ENCODE measurements at places on chromosomes 7 and 10. TPM values are rescaled to one million over a fixed set of nuclear protein-coding genes. Genes with fewer than 3 reads are reported as not detected.

DNA sequence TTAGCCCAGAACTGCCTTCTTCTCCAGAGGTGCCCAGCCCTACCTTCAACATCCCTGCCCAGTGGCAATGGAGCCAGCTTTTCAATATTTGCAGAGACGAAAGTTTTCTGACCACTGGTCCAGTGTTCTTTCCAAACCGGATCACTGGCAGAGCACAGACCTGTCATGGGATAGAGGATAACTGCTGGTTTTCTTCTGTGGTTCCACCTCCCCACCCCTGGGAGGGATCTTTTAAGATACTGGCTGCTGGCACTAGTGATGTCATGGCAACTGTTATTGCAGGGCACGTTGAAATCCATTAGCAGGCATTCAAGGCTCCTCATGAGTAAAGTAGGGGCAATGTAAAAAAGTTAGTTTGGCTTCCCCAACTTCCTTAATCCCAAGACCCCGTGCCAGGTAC lies 387.1 kb downstream of the LRMDA start:
- H3K27me3 ChIP-seq = no peaks in the 10 kb centered on the region
- no peak overlapping the region for H3K4me3 ChIP-seq
- H3K27ac ChIP-seq = no peak overlapping the region
- DNase-seq = no peak

DNA sequence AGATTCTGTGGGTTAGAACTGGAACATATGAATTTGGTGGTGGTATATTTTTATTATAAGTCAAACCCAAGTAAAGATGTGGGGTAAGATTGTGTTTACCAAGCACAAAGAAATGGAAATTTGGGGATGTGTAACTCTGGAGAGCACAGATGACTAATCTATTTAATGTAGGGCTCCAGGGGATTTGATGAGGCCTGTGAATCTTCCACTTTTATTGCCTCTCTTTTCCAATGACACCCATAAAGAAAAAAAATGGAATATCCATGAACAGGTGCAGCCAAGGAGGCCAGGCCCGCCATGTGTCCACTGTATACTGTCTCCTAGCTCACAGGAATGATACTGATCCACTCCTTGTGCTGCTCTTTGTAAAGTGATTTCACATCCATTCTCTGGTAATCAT lies 2.8 kb downstream of the SRGN start:
- H3K4me1 ChIP-seq = peaks cover 58% of the 10 kb centered on the region
- peak overlapping the region; percentile 92 for H3K4me3 ChIP-seq
- H3K27me3 ChIP-seq = no peaks in the 10 kb centered on the region
- DNase-seq = no peak
- H3K27ac ChIP-seq = peak overlapping the region; percentile 93

DNA sequence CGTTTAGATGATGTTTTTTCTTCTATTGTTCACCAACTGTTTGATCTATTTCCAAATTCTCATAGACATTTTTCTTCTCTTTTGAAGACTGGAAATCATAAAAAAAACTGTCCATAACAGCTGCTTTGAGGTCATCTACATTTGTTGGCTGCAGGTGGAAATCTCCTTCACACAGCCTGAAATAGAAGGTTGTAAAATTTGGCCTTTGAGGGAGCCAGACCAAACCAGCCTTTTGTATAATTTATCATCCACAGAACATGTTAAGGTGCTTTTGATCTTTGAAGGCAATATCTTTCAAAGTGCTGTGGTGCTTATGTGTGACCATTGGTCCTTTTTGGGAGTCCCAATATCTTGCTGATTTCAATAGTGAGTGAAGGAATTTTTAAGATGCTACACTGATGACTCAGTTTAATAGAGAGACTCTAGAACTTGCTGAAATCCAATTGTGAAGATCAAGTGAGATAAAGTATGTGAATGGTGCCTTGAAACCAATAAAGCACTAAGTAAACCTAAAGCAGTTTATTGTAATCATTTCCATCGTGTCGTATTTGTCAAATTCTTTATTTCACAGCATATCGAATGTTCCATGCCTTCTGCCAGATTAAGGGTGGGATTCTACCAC lies 5.4 kb downstream of the FERD3L start:
- H3K36me3 ChIP-seq = no peaks in the 10 kb centered on the region
- H3K4me1 ChIP-seq = no peaks in the 10 kb centered on the region
- H3K27ac ChIP-seq = no peak overlapping the region
- H3K27me3 ChIP-seq = peaks cover 17% of the 10 kb centered on the region
- no peak for DNase-seq

DNA sequence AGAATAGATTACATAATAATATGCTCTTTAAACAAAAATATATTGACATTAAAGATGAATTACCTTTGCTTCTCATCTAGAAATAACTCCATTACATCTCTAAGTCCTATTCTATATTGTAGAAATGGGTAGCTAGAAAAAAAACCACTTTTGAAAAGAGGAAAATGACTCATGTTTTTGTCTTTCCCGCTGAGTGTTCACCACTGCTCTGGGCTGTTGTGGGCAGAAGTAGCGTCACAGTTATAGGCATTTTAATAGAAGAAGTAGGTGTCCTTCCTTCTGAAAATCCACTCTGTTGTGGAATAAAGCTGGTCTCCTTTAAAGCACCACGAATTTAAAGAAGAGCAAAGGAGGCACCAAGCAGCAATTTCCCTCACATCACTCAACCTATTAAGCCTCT lies 117.6 kb upstream of the NFE2L3 start:
- H3K27ac ChIP-seq = no peak overlapping the region
- no peaks in the 10 kb centered on the region for H3K36me3 ChIP-seq
- H3K27me3 ChIP-seq = peaks cover 23% of the 10 kb centered on the region
- DNase-seq = no peak

- no peak overlapping the region for H3K4me3 ChIP-seq
- no peak overlapping the region for H3K27ac ChIP-seq
- no peaks in the 10 kb centered on the region for H3K4me1 ChIP-seq
- no peak for DNase-seq
- no peaks in the 10 kb centered on the region for H3K36me3 ChIP-seq
Measured at GRCh38 chr10:51288511-51288910, 214.2 kb downstream of the PRKG1 start.

- peaks cover 21% of the 10 kb centered on the region for H3K36me3 ChIP-seq
- DNase-seq = no peak
- H3K4me1 ChIP-seq = peaks cover 66% of the 10 kb centered on the region
- no peak overlapping the region for H3K27ac ChIP-seq
- H3K27me3 ChIP-seq = no peaks in the 10 kb centered on the region
Measured at GRCh38 chr10:7300384-7300971, 110.4 kb downstream of the SFMBT2 start.

DNA sequence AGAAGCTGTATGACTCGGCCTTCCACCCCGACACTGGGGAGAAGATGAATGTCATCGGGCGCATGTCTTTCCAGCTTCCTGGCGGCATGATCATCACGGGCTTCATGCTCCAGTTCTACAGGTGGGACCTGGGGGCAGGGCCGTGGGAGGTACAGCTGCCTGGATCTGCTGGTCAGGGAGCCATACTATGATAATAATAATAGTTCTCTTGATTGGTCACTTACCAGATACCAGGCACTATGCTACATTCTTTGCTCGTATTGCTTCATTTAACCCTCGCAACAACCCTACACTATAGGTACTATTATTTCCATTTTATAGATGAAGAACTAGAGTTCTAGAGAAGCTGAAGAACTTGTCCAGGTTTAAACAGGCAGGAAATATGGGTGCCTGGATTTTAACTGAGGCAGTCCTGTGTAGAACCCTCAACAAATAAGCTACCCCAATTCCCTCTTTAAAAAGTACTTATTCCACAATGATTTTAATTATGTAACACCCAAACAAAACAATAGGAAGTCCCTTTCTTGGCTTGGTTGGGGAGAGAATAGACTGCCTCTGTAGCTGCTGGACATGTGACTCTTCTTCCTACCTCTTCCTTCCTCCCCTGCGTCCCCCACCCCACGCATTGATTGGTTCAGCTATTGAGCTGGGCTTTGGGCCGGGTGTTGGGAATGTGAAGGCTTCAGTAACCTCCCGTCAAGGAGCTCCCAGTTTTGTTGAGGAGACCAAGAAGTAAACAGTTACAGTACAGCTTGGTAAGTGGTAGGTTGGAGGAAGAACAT lies 12.8 kb downstream of the SFXN2 start:
- peak overlapping the region; percentile 44 for H3K27ac ChIP-seq
- H3K4me3 ChIP-seq = no peak overlapping the region
- DNase-seq = no peak

DNA sequence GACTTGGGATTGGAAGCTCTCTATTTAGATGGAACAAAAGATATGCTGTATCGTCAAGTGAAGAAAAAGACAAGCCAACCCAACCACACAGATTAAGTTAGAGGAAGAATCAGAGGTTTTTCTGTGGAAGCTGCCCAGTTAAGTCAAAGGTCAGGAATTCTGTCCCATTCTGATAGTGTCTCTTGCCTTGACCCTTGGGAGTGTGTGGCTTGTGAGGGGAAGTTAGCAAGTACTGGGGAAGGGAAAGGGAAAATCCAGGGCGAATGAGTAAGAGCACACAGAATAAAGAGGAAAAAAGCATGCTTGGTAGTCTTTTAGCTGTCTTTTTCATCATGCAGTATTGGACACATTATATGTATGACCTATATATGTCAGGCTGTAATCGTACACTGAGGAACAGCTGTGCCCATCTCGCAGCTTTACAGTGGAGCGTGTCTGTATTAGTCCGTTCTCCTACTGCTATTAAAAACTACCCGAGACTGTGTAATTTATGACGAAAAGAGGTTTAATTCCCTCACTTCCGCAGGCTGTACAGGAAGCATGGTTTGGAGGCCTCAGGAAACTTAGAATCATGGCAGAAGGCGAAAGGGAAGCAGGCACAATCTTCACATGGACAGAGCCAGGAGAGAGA lies 197.2 kb downstream of the GALNT17 start:
- H3K36me3 ChIP-seq = no peaks in the 10 kb centered on the region
- H3K27me3 ChIP-seq = no peaks in the 10 kb centered on the region
- H3K4me3 ChIP-seq = no peak overlapping the region
- H3K27ac ChIP-seq = no peak overlapping the region
- no peak for DNase-seq
- no peaks in the 10 kb centered on the region for H3K4me1 ChIP-seq

- H3K27ac ChIP-seq = no peak overlapping the region
- peaks cover 23% of the 10 kb centered on the region for H3K27me3 ChIP-seq
- peaks cover 6% of the 10 kb centered on the region for H3K4me1 ChIP-seq
Measured at GRCh38 chr7:1368682-1369571, 90.3 kb downstream of the MICALL2 start.

DNA sequence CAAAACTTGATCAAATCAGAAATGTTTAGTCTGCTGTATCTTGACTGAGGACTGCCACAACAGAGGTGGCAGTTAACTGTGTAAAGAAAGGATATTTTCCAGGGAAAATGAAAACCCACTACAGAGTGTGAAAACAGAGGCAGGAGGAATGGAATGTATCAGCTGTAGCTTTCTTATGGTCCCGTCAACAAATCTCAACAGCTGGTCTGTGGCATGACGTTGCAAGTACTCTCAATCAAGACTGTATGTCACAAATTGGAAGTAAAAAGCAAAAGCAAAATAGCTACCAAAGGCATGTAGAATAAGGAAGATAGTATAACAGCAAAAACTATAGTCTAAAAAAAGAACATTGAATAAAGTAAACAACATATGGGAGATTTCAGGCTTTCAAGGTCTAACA lies 123.5 kb downstream of the KMT2C start:
- peaks cover 10% of the 10 kb centered on the region for H3K36me3 ChIP-seq
- no peak for DNase-seq
- H3K4me3 ChIP-seq = no peak overlapping the region
- H3K4me1 ChIP-seq = peaks cover 12% of the 10 kb centered on the region
- H3K27me3 ChIP-seq = no peaks in the 10 kb centered on the region

- H3K4me3 ChIP-seq = no peak overlapping the region
- no peak overlapping the region for H3K27ac ChIP-seq
- H3K4me1 ChIP-seq = no peaks in the 10 kb centered on the region
- H3K36me3 ChIP-seq = no peaks in the 10 kb centered on the region
- H3K27me3 ChIP-seq = no peaks in the 10 kb centered on the region
Measured at GRCh38 chr10:107477266-107477665, 312.8 kb upstream of the SORCS1 start.

- H3K4me3 ChIP-seq = no peak overlapping the region
- peaks cover 60% of the 10 kb centered on the region for H3K27me3 ChIP-seq
- DNase-seq = no peak
- H3K27ac ChIP-seq = peak overlapping the region; percentile 48
Measured at GRCh38 chr7:1246160-1246870, 13.6 kb downstream of the UNCX start.

GRCh38 chr7:18294411-18294810 lies 201.1 kb upstream of the HDAC9 start:
- H3K27ac ChIP-seq = no peak overlapping the region
- H3K36me3 ChIP-seq = no peaks in the 10 kb centered on the region

DNA sequence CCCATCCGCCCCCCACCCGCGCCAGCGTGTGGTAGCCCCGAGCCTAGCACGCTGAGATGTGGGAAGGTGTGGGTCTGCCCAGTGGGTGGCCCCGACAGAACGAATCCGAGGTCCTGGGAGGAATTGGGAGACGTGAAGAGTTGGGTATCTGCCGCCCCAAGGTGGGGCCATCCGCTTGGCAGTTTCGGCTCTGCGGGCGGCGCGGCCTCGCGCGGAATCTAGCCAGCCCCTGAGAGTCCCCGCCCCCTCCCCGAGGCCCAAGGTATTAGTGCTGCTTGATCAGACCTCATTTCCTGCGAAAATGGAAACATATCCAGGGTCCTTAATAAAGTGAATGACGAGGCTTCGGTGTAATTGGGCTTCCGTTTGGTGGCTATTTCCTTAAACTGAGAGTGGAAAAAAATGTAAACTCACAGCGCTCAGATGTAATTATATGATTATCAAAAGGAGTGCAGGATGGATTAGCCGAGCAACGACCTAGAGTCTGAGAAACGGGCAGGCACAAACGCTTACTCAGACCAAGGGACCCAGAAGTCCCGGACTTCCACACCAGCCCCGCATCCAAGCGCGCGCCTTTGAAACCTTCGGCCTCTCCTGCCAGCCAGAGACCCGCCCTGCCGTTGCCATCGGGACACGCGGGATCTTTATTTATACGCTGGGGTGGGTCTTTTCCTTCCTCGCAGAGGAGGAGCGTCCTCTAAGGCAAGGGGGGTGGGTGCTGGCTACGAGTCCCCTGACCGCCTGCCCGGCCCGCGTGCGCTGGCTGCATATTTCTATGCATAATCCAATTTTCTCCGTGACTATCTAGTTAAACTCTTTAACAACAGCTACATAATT lies 12.8 kb downstream of the LBX1 start:
- no peaks in the 10 kb centered on the region for H3K36me3 ChIP-seq
- H3K4me1 ChIP-seq = peaks cover 18% of the 10 kb centered on the region
- peak overlapping the region; percentile 70 for H3K27ac ChIP-seq
- no peak overlapping the region for H3K4me3 ChIP-seq
- no peak for DNase-seq

Gene AKR1B1
- 99.7 TPM for total RNA-seq

Gene NEUROD6
- not detected for total RNA-seq

Gene LRRC4
- 1.3 TPM for total RNA-seq

Gene BAZ1B
- 111 TPM for total RNA-seq

Gene TRPV5
- total RNA-seq = not detected
